Stimulated activated CD4-positive, alpha-beta T cell treated with anti-CD3 and anti-CD28 coated beads, Interleukin-2, amount 100 ng/mL, for 4 hours (primary cell): ENCODE measurements at places on chromosomes 4 and X.

DNA sequence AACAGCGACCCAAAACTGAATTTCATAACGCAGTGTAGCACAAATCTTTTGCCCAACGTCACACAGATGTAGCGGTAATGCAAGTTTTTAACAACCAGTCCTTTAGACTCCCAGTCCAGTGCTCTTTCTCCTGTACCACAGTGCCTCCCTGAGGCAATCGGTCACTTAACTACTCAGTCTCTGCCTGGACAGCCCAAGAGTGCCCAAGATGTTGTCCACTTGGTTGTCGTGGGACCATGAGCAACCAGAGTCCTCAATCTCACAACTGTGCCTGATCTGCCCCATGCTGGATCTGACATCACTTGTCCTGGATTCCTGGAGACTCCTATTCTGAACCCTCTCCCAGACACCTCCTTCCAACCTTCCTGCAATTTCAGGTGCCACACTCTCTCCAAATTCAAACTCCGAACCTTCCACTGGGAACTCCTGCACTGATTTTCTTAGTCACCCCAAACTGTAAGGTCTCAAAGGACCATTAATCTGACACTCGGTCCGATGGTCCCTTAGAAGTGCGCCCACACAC is 702 bp downstream of the MMGT1 start:
- DNase-seq: no peak

GRCh38 chr4:147891476-147892115 is 159.7 kb downstream of the ARHGAP10 start:
- no peak for DNase-seq

- DNase-seq: no peak
Measured at GRCh38 chr4:142314686-142315085, 531.4 kb downstream of the INPP4B start.

DNA sequence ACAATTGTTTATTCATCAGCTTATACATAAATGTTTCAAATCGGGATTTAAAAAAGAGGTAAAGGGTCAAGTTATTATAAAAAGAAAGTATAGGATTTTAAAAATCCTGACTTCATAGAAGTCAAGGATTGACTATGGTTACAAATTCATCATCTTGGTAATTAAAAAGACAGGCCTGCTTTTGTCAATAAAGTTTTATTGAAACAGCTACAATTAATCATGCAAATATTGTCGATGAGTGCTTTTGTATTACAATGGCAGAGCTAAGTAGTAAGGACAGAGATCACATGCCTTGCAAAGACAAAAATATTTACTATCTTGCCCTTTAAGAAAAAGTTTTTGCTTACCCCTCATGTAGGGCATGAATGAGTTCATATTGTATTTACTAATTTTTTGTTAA is 595.4 kb downstream of the IL15 start:
- no peak for DNase-seq

GRCh38 chr4:133802359-133803140 is 399.0 kb downstream of the PABPC4L start:
- no peak for DNase-seq

DNA sequence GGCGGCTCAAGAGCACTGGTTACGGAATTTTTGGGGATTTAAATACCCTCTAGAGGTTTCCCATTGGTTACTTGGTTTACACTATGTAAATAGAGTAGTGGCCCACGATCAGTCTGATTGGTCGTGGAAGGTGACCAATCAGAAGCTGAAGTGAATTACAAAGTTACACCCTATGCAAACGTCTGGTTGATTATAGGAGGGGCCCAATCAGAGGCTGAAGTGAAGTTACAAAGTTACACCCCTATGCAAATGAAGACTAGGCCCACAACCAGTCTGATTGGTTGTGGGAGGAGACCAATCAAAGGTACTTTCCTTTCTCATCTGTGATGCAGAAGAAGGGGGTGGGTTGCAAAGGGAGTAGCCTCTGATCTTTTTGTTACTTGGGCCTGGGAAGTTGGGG is 45.1 kb upstream of the HSD17B10 start:
- DNase-seq: no peak

- DNase-seq: no peak
Measured at GRCh38 chrX:30613721-30614120, 36.2 kb upstream of the TASL start.
